Ureter (tissue), 1 donor: ENCODE measurements at places on chromosomes 12 and 14. TPM values are rescaled to one million over a fixed set of nuclear protein-coding genes. Genes with fewer than 3 reads are reported as not detected.

COX8C gene
- not detected for total RNA-seq

- no peak for DNase-seq
These were observed 31.6 kb downstream of the AK7 start for GRCh38 chr14:96423446-96424108.

GRCh38 chr12:111180426-111181142, 188.3 kb downstream of the PHETA1 start:
- no peak for DNase-seq

TAS2R8 gene
- not detected for total RNA-seq

FZD10 gene
- 5.9 TPM for total RNA-seq
